ENCODE measurements at places on chromosomes 6 and 20.

DNA sequence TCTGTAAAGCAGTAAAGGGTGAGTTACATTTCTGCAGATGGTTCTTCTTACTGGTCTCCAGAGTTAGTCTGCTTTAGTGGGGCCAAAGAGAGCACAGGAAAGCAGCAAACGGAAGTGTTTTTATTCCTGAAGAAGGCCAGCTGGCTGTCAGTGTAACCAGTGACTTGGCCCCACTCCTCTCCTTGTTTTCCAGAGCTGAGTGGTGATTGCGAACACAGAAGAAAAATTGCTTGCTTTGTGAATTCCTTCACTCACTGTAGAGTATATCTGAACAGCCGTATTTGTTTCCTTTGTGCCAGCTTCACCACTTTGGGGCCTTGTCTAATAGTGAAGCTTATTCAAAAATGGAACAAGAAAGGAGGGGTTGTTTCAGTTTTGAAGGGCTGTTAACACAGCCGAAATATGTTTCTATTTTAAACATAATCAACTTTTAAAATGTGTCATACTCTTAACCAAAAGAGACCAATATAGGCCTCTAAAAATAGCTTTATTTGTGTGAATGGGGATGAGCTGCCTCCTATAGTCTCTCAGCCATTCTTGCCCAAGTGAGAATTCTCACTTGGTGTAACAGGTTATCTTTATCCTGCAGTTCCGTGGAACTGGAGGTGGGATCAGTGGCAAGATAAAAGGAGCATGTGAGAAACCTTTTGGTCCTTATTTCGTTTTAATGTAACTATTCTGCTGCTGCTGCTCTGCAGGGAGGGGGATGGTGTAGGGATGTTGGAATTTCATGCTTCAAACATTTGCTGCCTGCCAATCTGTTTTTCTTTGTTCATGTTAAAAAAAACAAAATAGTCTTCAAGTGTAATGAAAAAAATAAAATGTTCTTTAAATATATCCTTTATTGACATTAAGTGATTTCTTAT is 37.8 kb downstream of the ZC2HC1B start:
- no peak for DNase-seq

- no peak for DNase-seq
These were observed 43.5 kb upstream of the FYN start for GRCh38 chr6:111916747-111917146.

DNA sequence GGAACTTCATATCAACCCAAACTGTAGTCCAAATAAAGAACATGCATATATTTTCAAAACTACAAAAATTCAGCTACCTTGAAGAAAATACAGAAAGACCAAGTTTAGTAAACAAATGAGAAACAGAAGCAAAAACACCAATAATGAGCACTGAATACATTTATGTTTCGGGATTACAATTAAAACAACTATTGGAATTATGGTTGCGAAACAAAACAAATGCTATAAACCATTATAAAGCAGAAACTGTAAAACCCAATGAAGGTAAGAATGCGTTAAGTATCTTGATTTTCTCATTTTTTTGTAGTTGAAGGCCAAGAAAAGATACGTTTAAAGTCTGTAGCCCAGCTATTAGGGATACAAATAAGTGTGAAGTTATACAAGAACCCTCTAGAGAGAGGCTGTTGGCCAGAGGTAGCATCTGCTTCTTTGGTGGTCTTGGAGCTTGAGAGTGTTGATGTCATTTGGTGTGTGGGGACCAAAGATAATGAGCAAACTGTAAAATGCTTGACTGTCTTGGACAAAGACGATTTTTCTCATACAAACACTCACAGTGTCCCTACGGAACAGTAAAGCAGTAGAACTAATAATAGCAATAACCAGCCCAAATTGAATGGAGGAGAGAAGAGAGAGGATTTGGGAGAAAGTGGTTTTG is 111.5 kb downstream of the PRND start:
- DNase-seq, result no peak

- DNase-seq, result no peak
These were observed 773 bp upstream of the EPB41L2 start for GRCh38 chr6:131063764-131064272.

DNA sequence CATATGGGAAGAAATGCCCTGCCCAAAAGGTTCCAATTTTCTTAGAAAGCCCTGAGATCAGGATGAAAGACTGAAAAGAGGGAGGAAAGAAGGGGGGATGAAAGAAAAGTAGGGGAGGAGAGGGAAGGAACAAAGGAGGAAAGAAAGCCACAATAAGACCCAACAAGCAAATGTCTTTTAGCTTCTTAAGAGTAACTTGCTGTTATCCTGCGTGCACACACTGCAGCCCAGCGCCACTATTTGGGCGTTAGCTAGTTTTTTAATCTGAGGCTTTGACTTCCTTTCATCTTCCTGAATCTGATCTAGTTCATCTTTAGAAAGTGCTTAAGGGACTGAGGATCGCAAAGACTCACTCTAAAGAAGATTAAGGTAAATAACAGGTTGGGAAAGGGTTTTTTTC is 77.4 kb upstream of the HDDC2 start:
- DNase-seq, result no peak

DNA sequence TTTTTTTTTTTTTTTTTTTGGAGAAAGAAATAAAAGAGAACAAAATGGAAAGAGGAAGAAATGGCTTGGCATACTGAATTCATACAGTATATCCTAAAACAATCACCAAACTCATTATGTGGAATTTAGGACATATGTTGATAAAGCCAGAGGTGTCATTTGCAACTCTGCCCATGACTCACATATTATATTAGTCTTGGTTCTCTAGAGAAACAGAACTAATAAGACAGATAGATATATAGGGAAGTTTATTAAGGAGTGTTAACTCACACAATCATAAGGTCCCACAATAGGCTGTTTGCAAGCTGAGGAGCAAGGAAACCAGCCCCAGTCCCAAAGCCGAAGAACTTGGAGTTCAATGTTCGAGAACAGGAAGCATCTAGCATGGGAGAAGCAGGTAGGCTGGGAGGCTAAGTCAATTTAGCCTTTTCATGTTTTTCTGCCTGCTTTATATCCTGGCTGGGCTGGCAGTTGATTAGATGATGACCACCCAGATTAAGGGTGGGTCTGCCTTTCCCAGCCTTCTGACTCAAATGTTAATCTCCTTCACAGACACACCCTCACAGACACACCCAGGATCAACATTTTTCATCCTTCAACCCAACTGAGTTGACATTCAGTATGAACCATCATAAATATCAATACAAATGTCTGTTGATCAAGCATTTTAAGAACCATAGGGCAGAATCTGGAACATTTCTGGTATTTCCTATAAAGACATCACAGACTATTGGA is 102.3 kb downstream of the UBE3D start:
- no peak for DNase-seq

DNA sequence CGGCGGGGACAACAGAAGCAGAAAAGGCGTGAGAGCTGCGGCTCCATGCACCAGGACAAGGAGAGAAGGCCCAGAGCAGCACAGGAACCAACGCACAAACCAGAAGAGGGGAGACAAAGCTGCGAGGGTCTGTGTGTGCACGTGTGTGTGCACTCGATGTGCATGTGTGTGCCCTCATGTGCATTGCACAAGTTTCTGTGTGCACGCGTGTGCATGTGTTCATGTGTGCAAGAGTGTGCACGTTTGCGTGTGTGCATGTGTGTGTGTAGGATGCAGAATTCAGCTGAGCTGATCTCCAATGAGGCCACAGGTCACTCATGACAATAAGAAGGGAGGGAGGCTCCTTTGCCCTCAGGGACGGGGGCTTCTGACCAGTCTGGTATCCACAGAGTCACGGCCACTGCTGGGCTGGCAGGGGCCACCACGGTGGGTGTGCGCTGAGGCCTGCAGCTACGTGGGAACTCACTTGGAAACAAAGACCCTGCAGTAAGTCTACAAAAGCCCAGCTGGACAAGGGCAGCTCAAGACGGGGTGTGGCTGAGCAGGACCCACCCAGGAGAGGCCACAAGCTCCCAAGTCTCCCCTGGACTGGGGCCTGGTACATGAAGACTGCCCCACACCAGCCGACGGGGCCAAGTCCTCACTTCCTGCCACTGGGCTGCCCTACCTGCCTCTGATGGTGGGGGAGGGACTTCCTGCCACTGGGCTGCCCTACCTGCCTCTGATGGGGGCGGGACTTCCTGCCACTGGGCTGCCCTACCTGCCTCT is 48.1 kb upstream of the CHRNA4 start:
- no peak for DNase-seq
